Spleen (tissue), 13 donors: ENCODE measurements at places on chromosomes 3 and 15.
A peak's percentile ranks its signal among the peaks of the same experiment; 100 is the strongest.

GRCh38 chr3:150259526-150260397 is 148.3 kb upstream of the TSC22D2 start:
- no peak overlapping the region for H3K4me3 ChIP-seq
- H3K27me3 ChIP-seq, result no peaks in the 10 kb centered on the region
- no peak overlapping the region for H3K27ac ChIP-seq
- no peak for DNase-seq
- no peaks in the 10 kb centered on the region for H3K36me3 ChIP-seq

DNA sequence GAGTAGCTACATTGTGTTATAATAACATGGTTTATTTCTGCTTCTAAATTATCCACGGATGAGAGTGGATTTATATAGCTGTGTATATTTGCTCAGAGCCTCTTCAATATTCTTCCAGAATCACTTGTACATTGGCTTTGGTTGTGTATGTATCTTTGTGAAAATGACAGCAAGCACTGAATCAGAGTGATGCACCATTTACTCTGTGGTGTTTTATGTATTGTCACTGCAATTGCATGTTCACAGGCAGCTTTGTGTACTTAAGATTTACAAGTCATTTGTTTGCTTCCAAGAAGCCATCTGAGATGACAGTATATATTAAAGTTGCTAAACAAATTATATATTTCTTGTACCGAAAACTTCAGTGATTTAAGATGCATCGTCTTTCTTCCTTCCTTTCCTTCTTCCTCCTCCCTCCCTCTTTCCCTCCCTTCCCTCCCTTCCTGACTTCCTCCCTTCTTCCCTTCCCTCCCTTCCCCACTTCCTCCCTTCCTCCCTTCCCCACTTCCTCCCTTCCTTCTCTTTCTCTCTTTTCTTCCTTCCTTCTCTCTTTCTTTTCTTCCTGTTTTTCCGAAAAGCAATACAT is 362.3 kb upstream of the GOLIM4 start:
- H3K27me3 ChIP-seq, result no peaks in the 10 kb centered on the region
- no peak for DNase-seq
- H3K4me1 ChIP-seq, result no peaks in the 10 kb centered on the region
- no peak overlapping the region for H3K4me3 ChIP-seq
- H3K36me3 ChIP-seq, result no peaks in the 10 kb centered on the region

DNA sequence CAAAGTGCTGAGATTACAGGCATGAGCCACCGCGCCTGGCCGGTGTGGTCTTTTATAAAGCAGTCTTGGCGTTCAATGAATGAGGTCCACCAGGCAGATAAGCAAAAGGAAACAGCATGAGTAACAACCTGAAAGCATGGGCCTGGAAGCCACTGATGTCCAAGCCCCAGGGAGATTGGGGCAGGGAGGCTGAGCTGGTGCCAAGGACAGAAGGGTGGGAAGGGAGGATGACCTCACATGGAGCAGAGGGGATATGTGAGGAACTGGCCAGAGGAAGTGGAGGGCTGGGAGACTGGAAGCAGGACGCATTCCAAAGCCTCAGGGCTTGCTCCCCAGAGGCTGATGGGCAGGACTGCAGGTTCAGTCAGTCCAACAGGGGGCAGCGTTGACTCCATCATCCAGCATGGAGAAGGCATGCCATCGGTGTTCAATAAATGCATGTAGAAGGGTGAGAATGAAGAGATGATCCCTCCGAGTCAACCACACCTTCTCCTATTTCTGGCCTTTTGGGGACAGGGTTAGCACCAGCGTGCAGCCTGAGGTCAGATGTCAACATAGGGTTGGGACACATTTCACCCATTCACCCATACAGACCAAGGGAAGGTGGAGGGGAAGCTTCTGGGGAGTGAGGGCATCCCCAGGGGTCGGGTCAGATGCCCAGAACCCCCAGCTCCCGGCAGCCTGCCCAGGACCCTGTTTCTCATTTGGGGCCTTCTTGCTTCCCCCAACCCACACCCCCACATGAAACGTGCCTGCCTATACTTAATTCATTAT is 14.8 kb downstream of the MYL3 start:
- DNase-seq, result peak; percentile 61
- no peaks in the 10 kb centered on the region for H3K36me3 ChIP-seq
- no peak overlapping the region for H3K27ac ChIP-seq
- no peaks in the 10 kb centered on the region for H3K27me3 ChIP-seq

GRCh38 chr3:73624017-73624820 is 522 bp downstream of the PDZRN3 start:
- peak overlapping the region; percentile 33 for H3K4me3 ChIP-seq
- H3K36me3 ChIP-seq, result no peaks in the 10 kb centered on the region
- no peaks in the 10 kb centered on the region for H3K4me1 ChIP-seq
- no peaks in the 10 kb centered on the region for H3K27me3 ChIP-seq
- no peak overlapping the region for H3K27ac ChIP-seq

DNA sequence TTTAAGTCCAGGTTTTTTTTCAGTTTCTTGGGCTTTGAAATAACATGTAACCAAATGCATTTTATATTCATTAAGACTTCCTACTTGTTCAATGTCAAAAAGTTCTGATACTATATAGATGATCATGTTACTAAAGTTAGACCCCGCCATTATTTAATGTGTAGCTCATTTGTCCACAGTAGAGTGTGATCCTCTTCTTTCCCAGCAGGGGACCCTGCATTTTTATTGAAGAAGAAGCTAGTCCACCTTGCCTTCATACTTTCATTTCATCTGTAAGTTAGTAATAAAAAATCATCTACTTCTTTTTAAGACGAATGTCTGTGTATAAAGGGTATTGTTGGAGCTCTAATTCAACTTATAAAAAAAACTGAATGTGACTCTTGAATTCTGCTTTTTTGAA is 404.6 kb downstream of the SI start:
- H3K27me3 ChIP-seq, result no peaks in the 10 kb centered on the region
- DNase-seq, result no peak

DNA sequence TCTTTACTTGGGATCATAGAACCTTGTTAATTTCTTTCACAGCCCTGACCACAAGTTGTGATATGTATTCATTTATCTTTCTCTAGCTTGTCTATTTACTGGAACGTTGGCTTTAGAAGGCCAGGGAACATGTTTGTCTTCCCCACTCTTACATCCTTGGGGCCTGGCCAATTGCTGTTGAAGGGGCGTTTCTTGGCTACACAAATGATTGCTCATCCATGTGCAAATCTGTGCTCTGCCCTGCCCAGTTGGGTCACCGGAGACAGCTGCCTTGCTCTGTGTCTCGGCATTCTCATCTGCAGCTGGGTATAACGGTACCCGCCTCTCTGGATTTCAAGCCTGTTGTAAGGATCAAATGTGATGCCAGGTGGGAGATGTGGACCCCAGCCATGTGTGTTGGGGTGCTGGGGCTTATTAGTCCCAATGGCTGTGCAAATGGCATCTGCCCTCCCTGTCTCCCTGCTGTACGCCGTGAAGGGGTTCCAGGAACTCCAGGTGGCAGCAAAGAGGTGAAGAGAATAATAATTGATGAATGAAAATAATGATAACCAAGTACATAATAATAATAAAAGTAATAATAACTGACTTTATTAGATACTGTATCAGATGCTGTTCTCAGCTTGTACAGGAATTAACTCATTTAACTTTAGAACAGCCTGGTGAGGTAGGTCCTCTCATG is 24.0 kb upstream of the TLE3 start:
- H3K4me1 ChIP-seq, result peaks cover 14% of the 10 kb centered on the region
- no peaks in the 10 kb centered on the region for H3K27me3 ChIP-seq
- H3K27ac ChIP-seq, result no peak overlapping the region
- no peaks in the 10 kb centered on the region for H3K36me3 ChIP-seq

- H3K4me1 ChIP-seq, result no peaks in the 10 kb centered on the region
- H3K27me3 ChIP-seq, result no peaks in the 10 kb centered on the region
- no peaks in the 10 kb centered on the region for H3K36me3 ChIP-seq
- H3K4me3 ChIP-seq, result no peak overlapping the region
- H3K27ac ChIP-seq, result no peak overlapping the region
- DNase-seq, result no peak
These were observed 465.9 kb upstream of the ONECUT1 start for GRCh38 chr15:53256043-53256442.

GRCh38 chr3:51500632-51501131 is 867 bp upstream of the DCAF1 start:
- peak overlapping the region; percentile 99 for H3K4me3 ChIP-seq
- H3K36me3 ChIP-seq, result no peaks in the 10 kb centered on the region
- no peaks in the 10 kb centered on the region for H3K27me3 ChIP-seq
- H3K4me1 ChIP-seq, result no peaks in the 10 kb centered on the region
- peak overlapping the region; percentile 95 for H3K27ac ChIP-seq

GRCh38 chr3:5499404-5499803 is 311.9 kb downstream of the EDEM1 start:
- H3K36me3 ChIP-seq, result no peaks in the 10 kb centered on the region
- H3K4me1 ChIP-seq, result no peaks in the 10 kb centered on the region
- no peak overlapping the region for H3K4me3 ChIP-seq

DNA sequence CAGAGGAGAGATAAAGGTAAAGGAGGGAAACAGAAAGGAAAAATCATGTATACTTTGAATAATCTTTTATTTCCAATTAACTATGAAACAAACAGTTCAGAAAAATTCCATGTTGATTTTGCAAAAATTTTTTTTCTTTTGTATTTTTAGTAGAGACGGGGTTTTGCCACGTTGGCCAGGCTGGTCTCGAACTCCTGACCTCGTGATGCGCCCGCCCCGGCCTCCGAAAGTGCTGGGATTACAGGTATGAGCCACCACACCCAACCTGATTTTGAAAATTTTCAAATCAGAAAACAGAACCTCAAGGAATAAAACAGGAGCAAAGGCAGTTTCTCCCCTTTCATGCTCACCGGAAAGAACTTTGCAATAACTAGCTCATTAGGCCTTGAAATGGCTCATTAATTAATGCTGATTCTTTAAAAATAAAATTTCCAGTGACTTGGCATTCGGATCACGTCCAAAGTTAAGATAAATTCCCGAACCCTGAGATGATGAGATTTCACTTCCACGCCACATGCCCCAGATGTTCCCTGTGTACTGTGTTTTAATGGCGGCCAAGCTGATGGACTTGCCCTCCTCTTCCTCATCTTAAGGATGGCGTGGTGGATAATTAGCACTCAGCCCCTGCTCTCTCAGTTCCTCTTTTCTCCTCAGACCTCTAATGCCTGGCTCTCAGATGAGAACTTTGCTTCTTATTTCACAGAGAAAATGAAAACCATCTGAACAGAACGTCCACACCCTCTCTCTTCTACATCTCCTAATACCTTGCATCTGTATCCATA is 10.8 kb downstream of the BCL2L10 start:
- H3K27ac ChIP-seq, result peak overlapping the region; percentile 24
- no peak overlapping the region for H3K4me3 ChIP-seq
- H3K4me1 ChIP-seq, result no peaks in the 10 kb centered on the region
- no peak for DNase-seq
- H3K36me3 ChIP-seq, result no peaks in the 10 kb centered on the region
- H3K27me3 ChIP-seq, result no peaks in the 10 kb centered on the region

GRCh38 chr3:15384510-15385237 is 42.7 kb downstream of the METTL6 start:
- H3K27me3 ChIP-seq, result no peaks in the 10 kb centered on the region
- peaks cover 45% of the 10 kb centered on the region for H3K4me1 ChIP-seq
- DNase-seq, result no peak

DNA sequence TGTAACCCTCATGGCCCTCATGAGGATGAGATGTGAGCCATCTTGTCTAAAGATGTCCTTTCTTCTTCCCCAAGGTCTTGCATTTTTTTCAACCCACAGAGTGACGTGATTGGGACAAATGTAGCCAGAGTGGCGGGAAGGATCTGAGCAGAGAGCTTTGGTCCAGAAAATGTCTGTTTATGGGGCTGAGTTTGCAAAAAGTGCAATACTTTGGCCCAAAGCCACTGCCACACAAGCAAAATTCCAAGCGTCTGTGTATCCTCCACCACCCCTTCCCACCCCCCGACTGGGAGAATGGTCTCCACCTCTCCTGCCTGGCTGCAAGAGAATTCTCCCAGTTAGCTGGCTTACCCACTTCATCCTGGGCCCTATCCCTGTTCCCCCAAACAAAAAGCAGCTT is 246.9 kb upstream of the LRIG1 start:
- peaks cover 11% of the 10 kb centered on the region for H3K4me1 ChIP-seq
- H3K4me3 ChIP-seq, result no peak overlapping the region
- DNase-seq, result no peak
- no peak overlapping the region for H3K27ac ChIP-seq
- H3K36me3 ChIP-seq, result no peaks in the 10 kb centered on the region

GRCh38 chr15:89051875-89052274 is 36.4 kb upstream of the ABHD2 start:
- peak overlapping the region; percentile 30 for H3K27ac ChIP-seq
- no peaks in the 10 kb centered on the region for H3K4me1 ChIP-seq
- H3K27me3 ChIP-seq, result no peaks in the 10 kb centered on the region

- no peak overlapping the region for H3K4me3 ChIP-seq
- peaks cover 22% of the 10 kb centered on the region for H3K27me3 ChIP-seq
- peaks cover 4% of the 10 kb centered on the region for H3K4me1 ChIP-seq
- H3K27ac ChIP-seq, result peak overlapping the region; percentile 65
- DNase-seq, result no peak
- no peaks in the 10 kb centered on the region for H3K36me3 ChIP-seq
These were observed 1034.4 kb upstream of the NR2F2 start for GRCh38 chr15:95295896-95296625.

GRCh38 chr3:34351882-34352777 is 553.7 kb downstream of the PDCD6IP start:
- no peaks in the 10 kb centered on the region for H3K4me1 ChIP-seq
- H3K27ac ChIP-seq, result no peak overlapping the region
- H3K27me3 ChIP-seq, result no peaks in the 10 kb centered on the region
- no peak overlapping the region for H3K4me3 ChIP-seq

DNA sequence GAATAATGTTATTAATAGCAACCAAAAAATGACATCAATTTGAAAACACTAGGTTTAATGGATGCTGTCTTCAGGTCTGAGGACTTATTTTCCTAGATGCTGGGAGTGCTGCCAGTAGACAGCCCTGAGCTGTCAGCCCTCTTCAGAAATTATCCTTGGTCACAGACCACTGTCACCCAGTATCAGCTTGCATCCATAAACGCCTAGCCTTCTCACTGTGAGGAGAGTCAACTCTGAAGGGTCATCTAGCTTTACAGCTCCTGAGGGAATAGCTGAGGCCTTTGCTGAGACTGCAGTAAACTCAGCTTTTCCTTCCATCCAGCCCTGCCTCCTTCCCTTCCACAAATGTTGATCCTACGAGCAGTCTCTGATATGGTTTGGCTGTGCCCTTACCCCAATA is 19.4 kb upstream of the MNS1 start:
- no peak for DNase-seq
- no peak overlapping the region for H3K4me3 ChIP-seq
- no peaks in the 10 kb centered on the region for H3K4me1 ChIP-seq
- H3K27ac ChIP-seq, result no peak overlapping the region
